Activated CD4-positive, alpha-beta T cell treated with anti-CD3 and anti-CD28 coated beads for 36 hours (primary cell): ENCODE measurements at places on chromosomes 16 and 17. TPM values are rescaled to one million over a fixed set of nuclear protein-coding genes. Genes with fewer than 3 reads are reported as not detected.

AANAT gene
- total RNA-seq = not detected

MOSMO gene
- 7.7 TPM for total RNA-seq

DNA sequence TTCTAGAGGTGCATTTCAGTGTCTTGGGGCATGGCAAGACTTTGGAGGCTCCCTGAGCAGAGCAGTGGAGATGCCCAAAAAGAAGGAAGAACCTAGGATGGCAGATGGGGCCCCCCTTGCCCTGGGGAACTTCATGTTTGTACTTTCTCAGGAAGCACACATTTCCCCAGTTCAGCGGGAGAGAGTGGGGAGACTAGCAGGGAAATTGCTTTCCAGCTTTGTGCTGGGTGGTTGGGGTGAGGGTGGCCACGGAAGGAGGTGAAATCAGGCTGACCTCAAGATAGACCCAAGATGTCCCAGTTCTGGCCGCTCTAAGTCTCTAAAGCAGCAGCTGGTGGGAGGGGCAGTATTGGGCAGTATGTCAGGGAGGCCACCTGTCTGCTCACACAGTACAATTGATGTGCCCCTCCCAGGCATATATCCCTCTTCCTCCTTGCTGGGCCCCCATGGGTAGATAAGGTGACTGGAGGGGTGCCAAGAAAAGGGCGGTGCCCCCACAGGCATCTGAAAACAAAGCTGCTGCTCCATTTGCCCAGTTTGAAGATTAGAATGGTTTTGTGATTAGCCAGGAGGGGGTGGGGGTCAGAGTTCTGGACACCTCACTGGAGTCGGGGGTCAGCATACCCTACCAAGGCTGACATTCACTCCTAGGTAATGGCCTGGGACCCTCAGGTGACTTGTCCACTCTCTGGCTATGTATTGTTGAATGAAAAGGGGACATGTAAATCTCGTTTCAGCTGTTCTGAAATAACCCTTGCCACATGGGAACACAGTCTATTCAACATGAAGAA lies 17.1 kb upstream of the NAGLU start:
- H3K4me3 ChIP-seq = no peak overlapping the region
- H3K4me1 ChIP-seq = peaks cover 7% of the 10 kb centered on the region

DNA sequence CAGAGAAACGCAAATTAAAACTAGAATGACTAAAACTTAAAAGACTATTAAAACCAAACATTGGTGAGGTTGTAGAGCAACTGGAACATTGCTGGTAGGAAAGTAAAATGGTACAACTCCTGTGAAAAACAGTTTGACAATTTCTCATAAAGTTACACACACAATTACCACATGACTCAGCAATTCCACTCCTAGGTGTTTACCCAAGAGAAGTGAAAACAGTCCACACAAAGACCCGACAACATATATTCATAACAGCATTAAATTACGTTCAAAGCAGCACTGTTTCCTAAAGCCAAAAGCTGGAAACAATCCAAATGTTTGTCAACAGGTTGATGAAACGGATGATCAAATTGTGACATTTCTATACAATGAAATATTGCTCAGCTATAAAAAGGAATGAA lies 26.5 kb upstream of the ALOX12 start:
- H3K27ac ChIP-seq = peak overlapping the region; percentile 82
- peaks cover 2% of the 10 kb centered on the region for H3K36me3 ChIP-seq
- H3K27me3 ChIP-seq = no peaks in the 10 kb centered on the region
- no peak for DNase-seq
- H3K4me1 ChIP-seq = peaks cover 15% of the 10 kb centered on the region

TRPV2 gene
- total RNA-seq = 35.6 TPM

DNA sequence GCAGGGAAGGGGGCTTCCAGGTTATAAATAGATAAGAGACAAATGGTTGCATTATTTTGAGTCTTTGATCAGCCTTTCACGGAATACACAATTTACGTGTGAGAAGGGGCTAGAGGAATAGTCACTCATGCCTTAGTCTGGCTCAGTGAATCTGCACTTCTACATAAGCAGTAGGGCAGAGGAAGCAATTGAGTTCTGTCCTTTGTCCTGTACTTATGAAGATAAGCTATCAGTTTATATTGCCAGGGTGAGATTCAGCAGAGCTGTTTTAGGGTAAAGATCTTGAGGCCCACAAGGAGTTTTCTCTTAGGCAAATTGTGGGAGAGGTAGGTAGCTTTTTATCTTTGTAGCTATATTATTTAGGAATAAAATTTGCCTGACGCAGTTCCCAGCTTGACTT lies 33.3 kb downstream of the TOM1L1 start:
- H3K27ac ChIP-seq = no peak overlapping the region
- no peaks in the 10 kb centered on the region for H3K36me3 ChIP-seq
- H3K4me3 ChIP-seq = no peak overlapping the region

GRCh38 chr17:36813357-36813756 lies 123.9 kb upstream of the LHX1 start:
- H3K36me3 ChIP-seq = no peaks in the 10 kb centered on the region
- H3K4me1 ChIP-seq = no peaks in the 10 kb centered on the region
- H3K4me3 ChIP-seq = no peak overlapping the region
- H3K27me3 ChIP-seq = peaks cover 63% of the 10 kb centered on the region

GRCh38 chr16:53775106-53775820 lies 71.3 kb downstream of the FTO start:
- no peak overlapping the region for H3K4me3 ChIP-seq
- H3K4me1 ChIP-seq = peaks cover 22% of the 10 kb centered on the region
- no peaks in the 10 kb centered on the region for H3K27me3 ChIP-seq

GRCh38 chr16:46787909-46788308 lies 39.8 kb upstream of the MYLK3 start:
- H3K36me3 ChIP-seq = no peaks in the 10 kb centered on the region
- DNase-seq = no peak
- H3K27me3 ChIP-seq = no peaks in the 10 kb centered on the region
- H3K4me3 ChIP-seq = no peak overlapping the region
- no peak overlapping the region for H3K27ac ChIP-seq
- H3K4me1 ChIP-seq = peaks cover 32% of the 10 kb centered on the region

- H3K36me3 ChIP-seq = no peaks in the 10 kb centered on the region
- no peak for DNase-seq
- no peaks in the 10 kb centered on the region for H3K4me1 ChIP-seq
- H3K4me3 ChIP-seq = no peak overlapping the region
Measured at GRCh38 chr17:5840811-5841446, 229.2 kb upstream of the WSCD1 start.

KCNJ2 gene
- total RNA-seq = not detected

GRCh38 chr17:35390663-35391062 lies 17.2 kb upstream of the SLFN11 start:
- DNase-seq = no peak
- H3K4me3 ChIP-seq = no peak overlapping the region
- H3K4me1 ChIP-seq = no peaks in the 10 kb centered on the region
- H3K27ac ChIP-seq = no peak overlapping the region

GRCh38 chr17:4987767-4988567 lies 492 bp upstream of the CAMTA2 start:
- H3K36me3 ChIP-seq = peaks cover 17% of the 10 kb centered on the region
- DNase-seq = peak; percentile 43
- H3K27ac ChIP-seq = peak overlapping the region; percentile 91

LITAFD gene
- not detected for total RNA-seq

ZPBP2 gene
- total RNA-seq = 0.19 TPM

TBC1D3H gene
- not detected for total RNA-seq

C16orf74 gene
- total RNA-seq = 0.23 TPM
